ENCODE measurements at places on chromosomes 11 and 22. TPM values are rescaled to one million over a fixed set of nuclear protein-coding genes. Genes with fewer than 3 reads are reported as not detected.

TIMM10 gene
- 108 TPM for total RNA-seq

LGR4 gene
- 51.5 TPM for total RNA-seq

- no peak for DNase-seq
These were observed 24.8 kb downstream of the SCGB1A1 start for GRCh38 chr11:62443390-62444235.

DNA sequence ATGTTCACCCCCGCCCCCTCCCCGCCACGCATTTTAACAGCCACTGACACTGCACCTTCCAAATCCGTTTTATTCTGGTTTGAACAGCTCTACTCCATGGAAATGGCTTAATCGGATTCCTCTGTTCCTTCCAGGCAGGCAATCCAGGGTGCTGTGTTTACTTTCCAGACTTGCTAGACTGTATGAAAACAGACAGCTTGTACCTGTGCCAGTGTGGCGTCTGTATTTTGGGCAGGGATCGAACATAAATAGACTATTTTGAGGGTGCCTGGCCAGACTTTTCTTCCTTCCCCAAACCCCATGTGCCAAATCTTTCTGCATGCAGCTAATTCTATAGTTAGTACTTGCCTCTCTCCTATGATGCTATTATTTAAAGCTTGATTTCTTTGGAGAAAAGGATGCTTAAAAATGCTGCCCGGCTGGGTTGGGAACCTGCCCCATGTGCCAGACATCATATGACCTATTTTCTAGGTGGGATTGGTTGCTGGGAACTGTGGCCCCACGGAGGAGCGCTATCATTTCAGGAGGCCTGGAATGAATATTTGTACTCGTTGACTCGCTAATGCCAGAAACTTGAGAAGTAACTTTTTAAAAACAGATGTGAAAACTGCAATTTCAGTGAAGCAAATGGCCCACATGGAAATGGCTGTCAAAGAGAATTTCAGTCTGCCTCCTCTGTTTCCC is 814.8 kb downstream of the BRD1 start:
- DNase-seq = no peak

OR52I1 gene
- total RNA-seq = not detected

OR4A5 gene
- not detected for total RNA-seq

- DNase-seq = no peak
These were observed 71.0 kb downstream of the ARHGAP8 start for GRCh38 chr22:44823396-44823795.

CYP2D6 gene
- total RNA-seq = 3.5 TPM

DNA sequence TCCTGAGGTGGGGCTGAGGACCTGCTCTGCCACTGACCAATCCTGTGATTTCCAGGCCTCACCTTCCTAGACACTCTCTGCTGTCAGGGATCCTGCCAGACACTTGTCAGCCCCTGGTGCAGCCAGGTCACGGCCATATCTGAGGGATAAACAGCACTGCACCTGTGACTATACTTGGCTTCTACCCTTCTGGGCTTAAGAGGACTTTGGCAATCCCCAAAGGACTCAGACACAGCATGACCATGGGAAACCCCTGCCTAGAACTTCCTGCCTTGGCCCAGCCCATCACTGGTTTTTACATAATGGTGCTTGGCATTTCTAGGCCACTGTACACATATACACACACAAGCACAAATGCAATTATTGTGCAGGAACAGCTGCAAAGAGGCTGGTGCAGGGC is 11.6 kb upstream of the OLFML1 start:
- DNase-seq = no peak
